ENCODE measurements at places on chromosomes 7 and 10. TPM values are rescaled to one million over a fixed set of nuclear protein-coding genes. Genes with fewer than 3 reads are reported as not detected.
A peak's percentile ranks its signal among the peaks of the same experiment; 100 is the strongest.

Gene KIAA1217
- polyA plus RNA-seq: 0.03 TPM

Gene GPER1
- polyA plus RNA-seq: 3.2 TPM

Gene SEMA3D
- 0.58 TPM for polyA plus RNA-seq

DNA sequence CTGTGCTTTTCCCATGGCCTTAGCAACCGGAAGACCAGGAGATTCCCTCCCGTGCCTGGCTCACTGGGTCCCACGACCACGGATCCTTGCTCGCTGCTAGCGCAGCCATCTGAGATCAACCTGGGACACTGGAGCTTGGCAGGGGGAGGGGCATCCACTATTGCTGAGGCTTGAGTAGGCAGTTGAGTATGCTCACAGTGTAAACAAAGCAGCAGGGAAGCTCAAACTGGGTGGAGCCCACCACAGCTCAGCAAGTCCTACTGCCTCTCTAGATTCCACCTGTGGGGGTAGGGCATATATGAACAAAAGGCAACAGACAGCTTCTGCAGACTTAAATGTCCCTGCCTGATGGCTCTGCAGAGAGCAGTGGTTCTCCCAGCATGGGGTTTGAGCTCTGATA is 697.0 kb downstream of the SORCS1 start:
- no peak for DNase-seq

- DNase-seq: peak; percentile 34
These were observed 83.8 kb upstream of the TMEM168 start for GRCh38 chr7:112873831-112874553.

DNA sequence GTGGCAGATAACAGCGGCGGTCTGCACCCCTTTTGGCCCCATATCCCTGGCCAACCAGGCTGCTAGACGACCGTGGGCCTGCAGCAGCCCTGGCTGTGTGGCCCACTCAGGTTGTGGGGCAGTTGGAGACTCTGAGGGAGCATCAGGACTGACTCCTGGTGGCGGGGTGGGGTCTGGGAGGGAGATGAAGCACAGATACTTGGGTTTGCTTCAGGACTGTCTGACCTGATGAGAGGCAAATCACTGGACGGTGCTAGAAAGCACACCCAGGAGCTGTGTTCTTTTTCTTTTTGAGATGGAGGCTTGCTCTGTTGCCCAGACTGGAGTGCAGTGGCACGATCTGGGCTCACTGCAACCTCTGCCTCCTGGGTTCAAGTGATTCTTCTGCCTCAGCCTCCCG is 28.2 kb downstream of the BAMBI start:
- DNase-seq: no peak

GRCh38 chr7:132295175-132295574 is 281.1 kb downstream of the PLXNA4 start:
- DNase-seq: no peak

DNA sequence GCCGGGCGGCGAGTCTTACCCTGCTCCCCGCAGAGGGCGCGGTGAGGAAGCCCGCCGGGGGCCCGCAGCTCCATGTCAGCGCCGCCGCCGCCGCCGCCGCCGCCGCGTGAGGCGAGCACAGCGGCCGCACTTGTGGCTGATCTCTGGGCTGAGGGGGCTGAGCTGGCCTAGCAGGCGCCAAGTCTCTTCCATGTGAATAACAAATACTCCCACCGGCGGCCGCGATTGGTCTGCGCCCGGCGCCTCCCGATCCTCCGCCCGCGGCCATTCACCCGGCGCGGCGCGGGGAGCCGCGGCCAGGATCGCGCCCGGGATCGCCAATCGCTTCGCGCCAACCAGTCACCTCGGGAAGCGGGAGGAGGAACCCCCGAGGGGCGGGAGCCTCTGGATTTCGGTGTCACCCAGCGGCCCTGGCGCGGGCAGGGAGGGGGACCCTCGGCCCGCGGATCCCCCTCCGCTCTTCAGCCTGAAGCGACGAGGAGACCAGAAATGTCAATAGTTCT is at the start of gene GRM8:
Gene GRM8 (minus strand): TSS at position 164 of the 503 bp plus-strand sequence.
- DNase-seq: peak; percentile 52

- DNase-seq: no peak
These were observed 129.9 kb upstream of the LYZL2 start for GRCh38 chr10:30759423-30759822.

DNA sequence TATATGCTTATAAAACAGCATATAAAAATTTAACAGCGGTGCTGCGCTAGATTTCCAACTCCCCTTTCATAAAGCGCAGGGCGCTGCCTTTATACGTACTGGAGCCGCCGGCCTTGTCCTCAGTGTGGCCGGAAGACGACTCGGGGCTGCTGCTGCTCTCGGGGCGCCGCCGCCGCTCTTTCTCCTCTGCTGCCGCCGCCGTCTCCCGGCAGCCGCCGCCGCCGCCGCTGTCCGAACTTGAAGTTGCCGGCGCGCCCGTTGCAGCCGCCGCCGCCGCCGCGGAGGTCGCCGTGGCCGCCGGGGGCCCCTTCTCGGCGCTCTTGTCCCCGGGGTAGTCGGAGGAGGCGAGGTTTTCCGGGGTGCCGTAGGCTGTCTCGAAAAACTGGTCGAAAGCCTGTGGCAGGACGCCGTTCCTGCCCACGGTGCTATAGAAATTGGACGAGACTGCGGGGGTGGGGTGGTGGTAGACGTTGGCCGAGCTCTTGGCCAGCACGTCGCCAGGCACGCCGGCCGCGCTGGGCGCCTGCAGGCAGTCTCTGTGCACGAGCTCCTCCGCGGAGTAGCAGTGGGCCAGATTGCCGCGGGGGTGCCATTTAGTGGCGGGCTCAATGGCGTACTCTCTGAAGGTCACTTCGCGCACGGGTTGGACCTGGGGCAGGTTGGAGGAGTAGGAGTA is 557 bp downstream of the HOXA11 start:
- DNase-seq: peak; percentile 68
